ENCODE measurements at places on chromosomes 6 and 20.
A peak's percentile ranks its signal among the peaks of the same experiment; 100 is the strongest.

- no peak for DNase-seq
Measured at GRCh38 chr20:52619101-52619500, 353.1 kb upstream of the TSHZ2 start.

DNA sequence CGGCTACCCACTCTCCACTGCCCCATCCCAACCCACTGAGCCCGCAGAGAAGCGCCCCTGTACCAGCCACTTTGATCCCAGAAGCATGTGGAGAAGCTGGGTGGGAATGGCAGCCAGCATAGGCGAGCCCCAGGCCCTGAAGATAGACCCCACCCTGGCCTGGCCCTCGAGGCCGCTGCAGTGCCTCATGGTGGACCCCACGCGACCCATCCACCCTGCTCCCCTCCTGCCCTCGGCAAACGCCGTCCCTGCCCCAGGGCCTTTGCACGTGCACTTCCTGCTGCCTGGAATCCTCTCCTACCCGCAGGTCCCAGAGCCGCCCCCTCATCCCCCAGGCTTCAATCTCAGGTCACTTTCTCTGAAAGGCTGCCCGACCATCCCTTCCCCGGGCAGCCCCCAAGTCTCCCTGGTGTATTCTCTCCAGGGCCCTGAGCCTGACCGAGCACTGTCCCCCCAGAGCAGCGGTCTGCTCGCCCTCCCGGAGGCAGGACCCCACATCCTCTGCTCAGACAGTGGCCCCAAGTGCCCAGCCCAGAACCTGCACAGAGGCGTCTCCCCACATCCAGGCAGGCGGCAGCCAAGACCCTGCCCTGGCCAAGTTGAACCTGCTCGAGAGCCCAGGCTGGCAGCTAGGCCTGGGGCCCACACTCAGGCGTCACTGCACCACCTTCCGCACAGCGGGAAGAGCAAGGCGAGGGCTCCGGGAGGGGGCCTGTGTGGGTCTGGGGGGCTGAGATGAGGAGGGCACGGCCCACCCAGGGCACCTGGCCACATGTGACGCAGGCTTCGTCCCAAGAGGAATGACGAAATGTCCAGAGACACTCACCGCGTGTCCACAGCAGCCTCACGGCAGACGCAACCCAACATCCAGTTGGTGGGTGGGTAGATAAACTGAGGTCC is 14.0 kb downstream of the KCNQ2 start:
- DNase-seq: no peak

GRCh38 chr6:44179072-44179536 is 20.5 kb downstream of the CAPN11 start:
- no peak for DNase-seq

GRCh38 chr6:20817806-20818320 is 283.6 kb downstream of the CDKAL1 start:
- peak; percentile 40 for DNase-seq

GRCh38 chr6:169851641-169852503 is 100.5 kb downstream of the ERMARD start:
- no peak for DNase-seq

DNA sequence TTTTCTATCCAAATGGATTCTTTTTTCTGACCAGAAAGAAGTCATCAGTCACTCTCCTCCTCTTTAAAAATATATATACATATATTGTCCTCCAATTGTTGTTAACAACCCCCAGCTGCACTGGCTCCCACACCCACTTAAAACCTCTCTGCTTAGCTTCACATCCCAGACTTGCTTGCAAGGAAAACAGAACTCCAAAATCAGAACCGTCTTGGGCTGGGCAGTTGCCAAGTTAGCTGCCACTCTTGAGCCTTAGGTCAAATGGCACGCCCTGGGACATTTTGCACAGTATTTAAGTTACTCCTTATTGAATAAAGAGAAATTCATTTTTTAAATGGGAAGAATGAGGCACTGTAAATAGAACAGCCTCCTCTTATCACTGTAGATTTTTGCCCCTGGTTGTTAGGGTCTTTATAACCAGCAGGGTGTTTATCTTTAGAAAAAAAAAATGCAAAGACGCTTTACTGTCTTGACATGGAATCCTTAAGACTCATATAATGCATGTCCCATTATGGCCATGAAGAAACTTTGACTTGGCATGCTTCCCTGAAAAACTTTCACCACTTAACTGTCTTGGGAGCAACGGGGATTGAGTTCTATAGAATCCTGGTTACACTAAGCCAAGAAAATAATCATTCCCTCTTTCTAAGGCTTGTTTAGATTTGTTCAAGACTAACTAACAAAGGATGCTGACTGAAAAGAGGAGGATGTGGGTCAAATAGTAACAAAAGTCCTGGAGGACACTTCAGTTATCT is 204.5 kb downstream of the ISM1 start:
- DNase-seq: no peak

- no peak for DNase-seq
Measured at GRCh38 chr6:91428296-91428695, 841.4 kb upstream of the MAP3K7 start.

GRCh38 chr20:32436968-32437367 is 78.8 kb downstream of the ASXL1 start:
- no peak for DNase-seq

DNA sequence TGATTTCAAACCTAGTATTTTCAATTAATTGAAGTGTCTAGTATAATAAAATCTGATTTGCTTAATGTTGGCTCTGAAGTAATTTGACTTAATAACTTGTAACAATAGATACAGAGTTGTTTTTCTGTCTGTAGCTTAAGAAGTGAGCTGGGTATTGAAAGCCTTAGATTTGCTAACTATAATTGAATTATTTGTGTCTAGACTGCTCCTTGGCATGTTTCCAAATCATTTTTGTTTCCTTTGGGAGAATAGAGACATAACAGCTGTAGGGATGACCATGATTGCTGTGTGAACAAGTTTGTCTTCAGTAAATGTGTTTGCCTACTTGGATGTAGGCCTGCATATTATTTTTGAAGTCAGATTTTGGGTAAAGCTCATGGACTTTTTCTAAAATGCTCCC is 115.4 kb downstream of the SCAF8 start:
- peak; percentile 22 for DNase-seq

DNA sequence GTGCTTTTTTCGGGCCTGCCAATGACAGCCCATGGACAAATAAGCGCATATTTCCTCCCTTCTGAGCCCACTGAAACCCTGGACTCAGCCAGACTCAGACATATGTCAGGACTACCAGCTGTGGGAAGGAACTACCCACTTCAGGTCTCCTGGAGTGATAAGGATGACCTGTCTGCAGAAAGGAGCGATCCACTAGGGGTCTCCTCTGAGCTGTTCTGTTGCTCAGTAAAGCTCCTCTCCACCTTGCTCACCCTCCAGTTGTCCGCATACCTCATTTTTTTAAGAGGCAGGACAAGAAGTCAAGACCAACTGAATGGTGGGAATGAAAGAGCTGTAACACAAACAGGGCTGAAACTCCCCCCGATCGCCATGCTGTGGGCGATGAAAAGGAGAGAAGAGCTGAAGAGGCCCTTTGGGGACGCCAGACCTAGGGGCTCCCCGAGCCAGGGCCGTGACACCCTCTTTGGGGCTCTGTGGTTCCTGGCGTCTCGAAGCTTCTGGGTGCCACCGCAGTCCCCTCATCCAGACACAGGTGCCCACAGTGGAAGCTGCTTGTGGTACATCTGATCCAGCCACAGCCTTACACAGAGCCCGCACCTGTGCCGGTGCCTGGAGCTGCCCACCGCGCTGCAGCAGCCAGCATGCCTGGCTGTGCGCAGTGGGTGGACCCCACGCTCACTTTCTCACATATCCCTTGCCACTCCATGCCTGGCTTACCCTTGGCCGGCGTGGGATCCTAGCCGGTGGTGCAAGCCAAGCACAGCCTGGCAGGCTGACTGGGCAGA is 68.8 kb downstream of the EYS start:
- no peak for DNase-seq

DNA sequence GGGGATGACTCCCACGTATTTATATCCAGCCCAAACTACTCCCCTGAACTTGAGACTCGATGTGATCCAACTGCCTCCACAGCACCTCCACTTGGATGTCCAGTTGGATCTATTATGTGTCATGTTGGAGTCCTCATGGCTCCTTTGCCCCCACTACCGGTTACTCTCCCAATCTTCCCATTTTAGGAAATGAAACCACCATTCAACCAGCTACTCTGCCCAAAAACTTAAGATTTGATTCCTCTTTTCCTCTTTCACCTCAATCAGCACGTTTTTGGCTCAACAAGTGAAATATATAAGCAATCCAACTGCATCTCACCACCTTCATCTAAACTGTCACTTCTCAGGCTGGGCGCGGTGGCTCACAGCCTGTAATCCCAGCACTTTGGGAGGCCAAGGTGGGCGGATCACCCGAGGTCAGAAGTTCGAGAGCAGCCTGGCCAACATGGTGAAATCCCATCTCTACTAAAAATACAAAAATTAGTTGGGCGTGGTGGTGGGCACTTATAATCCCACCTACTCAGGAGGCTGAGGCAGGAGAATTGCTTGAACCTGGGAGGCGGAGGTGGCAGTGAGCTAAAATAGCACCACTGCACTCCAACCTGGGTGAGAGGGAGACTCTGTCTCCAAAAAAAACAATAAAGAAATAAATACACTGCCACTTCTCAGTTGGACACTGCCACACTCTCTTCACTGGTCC is 3.4 kb downstream of the AHCY start:
- no peak for DNase-seq

- DNase-seq: no peak
Measured at GRCh38 chr6:35492974-35493284, 4.0 kb downstream of the TEAD3 start.

GRCh38 chr6:4973982-4974745 is 29.7 kb downstream of the RPP40 start:
- DNase-seq: peak; percentile 66

DNA sequence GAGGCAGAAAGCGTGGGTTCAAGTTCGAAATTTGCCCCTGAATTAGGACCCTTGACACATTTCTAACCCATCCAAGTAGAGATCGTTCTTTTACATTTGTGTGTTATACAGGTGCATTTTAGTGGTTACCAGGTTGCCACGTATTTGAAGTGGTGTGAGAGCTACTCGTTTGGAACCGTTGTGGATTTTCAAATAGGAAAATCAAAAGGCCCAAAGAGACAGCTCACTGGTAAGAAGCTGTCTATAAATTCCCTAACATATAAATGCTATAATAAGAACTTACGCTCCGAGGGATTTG is 1.6 kb upstream of the REV3L start:
- DNase-seq: peak; percentile 77

GRCh38 chr6:31478186-31478950 is 19.6 kb upstream of the MICB start:
- no peak for DNase-seq

DNA sequence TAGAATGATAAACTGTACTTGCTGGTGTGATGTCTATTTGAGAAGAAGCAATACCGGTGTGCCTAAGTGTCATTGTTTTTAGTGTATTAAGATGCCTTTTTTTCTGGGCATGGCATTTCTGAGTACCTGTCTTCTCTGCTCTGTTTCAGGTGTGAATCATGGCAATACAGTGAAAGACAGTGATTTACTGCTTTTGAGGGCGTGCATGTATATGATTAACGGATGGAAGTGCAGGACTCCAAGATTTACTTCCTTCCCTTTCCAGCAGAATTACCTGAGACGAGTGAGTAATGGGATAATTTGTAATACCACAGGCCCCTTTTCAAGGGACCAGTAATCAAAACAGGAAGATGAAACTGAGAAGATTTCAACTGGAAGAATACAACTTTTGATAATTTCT is 315.8 kb downstream of the SOX4 start:
- DNase-seq: no peak

DNA sequence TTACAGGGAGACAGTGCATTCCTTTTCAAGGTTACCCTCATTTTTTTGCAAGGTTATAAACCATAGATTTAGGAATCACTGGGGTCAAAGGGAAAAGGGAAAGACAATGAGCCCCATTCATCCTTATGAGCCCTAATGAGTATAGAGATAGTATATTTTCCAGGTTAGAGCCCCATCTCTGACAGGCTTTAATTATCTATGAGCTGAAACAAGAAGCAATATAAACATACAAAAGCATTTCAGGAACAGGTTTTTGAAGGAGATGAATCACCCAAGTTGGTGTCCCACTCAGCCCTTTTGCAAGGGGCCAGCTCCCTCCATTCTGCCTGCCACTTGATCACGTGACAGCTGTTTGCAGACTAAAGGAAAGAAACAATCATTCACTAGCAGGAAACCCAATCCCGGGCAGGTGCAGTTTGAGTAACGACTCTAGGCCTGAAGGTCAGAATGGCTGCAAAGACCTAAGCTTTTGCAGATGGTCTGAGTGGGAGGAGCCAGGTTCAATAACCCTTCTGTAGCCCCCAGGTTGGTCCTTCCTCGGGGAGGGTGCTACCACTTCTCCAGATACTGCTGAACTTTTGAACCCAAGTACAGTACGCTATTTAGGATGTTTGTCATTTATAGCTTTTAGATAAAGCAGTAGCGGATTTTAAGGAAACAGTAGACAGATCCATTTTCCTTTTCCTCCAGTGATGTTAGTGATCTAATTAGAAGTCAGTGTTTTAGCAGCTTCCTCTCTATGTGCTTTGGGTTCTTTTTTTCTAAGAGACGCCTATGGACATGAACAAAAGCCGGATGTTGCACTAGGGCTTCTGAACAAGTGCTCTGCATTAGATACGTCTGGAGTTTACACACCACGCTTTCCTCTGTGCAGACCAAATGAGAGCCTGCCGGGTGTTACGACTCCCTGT is 253.2 kb downstream of the SOX4 start:
- DNase-seq: peak; percentile 91

GRCh38 chr20:47262365-47263013 is 94.0 kb downstream of the ZMYND8 start:
- DNase-seq: peak; percentile 38

- DNase-seq: no peak
Measured at GRCh38 chr6:135686784-135687301, 164.7 kb upstream of the PDE7B start.

- DNase-seq: no peak
Measured at GRCh38 chr6:111870051-111870741, 3.1 kb downstream of the FYN start.

- DNase-seq: peak; percentile 86
Measured at GRCh38 chr6:170296746-170297575, 6.1 kb upstream of the DLL1 start.

DNA sequence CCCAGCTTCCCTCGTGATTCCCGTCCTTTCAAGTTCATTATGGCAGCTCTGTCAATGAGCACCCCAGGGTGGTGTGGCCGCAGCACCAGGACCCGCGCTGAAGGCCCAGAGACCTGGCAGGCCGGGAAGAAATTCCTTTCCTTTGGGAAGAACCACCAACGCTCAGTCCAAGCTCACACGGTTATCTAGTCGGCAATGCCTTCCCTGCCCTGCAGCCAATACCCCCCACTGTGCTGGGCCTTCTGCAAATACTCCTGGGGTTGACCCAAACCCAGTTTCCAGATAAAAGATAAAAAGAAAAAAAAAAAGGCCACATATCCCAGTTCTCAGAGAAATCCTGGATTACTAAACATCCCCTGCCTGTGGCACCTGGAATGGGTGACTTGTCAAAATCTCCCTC is 28.7 kb downstream of the PXDC1 start:
- DNase-seq: no peak

DNA sequence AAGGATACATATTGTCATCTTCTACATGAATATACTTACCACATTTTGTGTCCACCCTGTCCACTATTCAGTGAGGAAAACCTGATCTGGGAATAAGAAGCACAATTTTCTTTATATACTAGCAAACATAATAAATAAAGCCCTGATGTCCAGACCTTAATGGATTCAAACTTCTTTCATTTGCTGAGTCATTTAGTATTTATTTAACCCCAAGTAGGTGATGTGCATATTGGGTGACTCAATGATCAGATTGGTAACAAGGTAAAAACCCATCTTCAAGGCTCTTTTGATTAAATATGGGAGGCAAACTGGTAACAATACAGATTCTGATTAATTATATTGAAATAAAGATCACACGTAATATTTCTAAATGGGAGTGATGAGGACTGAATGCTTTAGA is 1159.8 kb upstream of the EYS start:
- DNase-seq: no peak

Data from NCI-H1417 (cell line).